Parietal lobe (tissue), 2 donors: ENCODE measurements at places on chromosomes 12 and 14. TPM values are rescaled to one million over a fixed set of nuclear protein-coding genes. Genes with fewer than 3 reads are reported as not detected.

Gene KTN1
- 115 TPM for total RNA-seq

Gene PMCH
- total RNA-seq = not detected

Gene TOMM20L
- total RNA-seq = not detected

Gene PLEK2
- not detected for total RNA-seq

Gene MGST1
- 2.8 TPM for total RNA-seq

Gene LRIG3
- total RNA-seq = 19.1 TPM

Gene ATL1
- total RNA-seq = 85.1 TPM

Gene P3H3
- total RNA-seq = 25.7 TPM

Gene NANOG
- under 0.01 TPM for total RNA-seq

Gene AKAP6
- total RNA-seq = 256 TPM

Gene GPD1
- 23.8 TPM for total RNA-seq

Gene PTPRO
- 283 TPM for total RNA-seq

Gene PLA2G1B
- not detected for total RNA-seq

Gene LRP1-AS
- total RNA-seq = not detected

Gene PRIMA1
- total RNA-seq = not detected

Gene PLD4
- 2.5 TPM for total RNA-seq

Gene DPY19L2
- total RNA-seq = 49.8 TPM

Gene SYNE3
- total RNA-seq = 2.2 TPM

Gene EIF2B1
- 55.7 TPM for total RNA-seq

Gene ABHD12B
- total RNA-seq = not detected

Gene SRSF9
- 93.9 TPM for total RNA-seq

Gene FOXN4
- total RNA-seq = 0.94 TPM

Gene SLC16A7
- total RNA-seq = 38.2 TPM

Gene SLC6A12
- total RNA-seq = 7.8 TPM

Gene PPFIA2
- 338 TPM for total RNA-seq

Gene TAMALIN
- 3.4 TPM for total RNA-seq

Gene FAM181A
- 1.6 TPM for total RNA-seq

Gene PLEKHD1
- total RNA-seq = 0.31 TPM

Gene MSI1
- 15.0 TPM for total RNA-seq

Gene BRI3BP
- 16.9 TPM for total RNA-seq

Gene PTGER2
- not detected for total RNA-seq

Gene HOXC6
- total RNA-seq = not detected

Gene SAMD15
- total RNA-seq = 10.0 TPM

Gene SOX5
- total RNA-seq = 394 TPM

Gene DIO2
- 24.4 TPM for total RNA-seq

Gene STRAP
- total RNA-seq = 58.2 TPM

Gene GPR65
- not detected for total RNA-seq

Gene RIN3
- 2.2 TPM for total RNA-seq

Gene PIK3C2G
- total RNA-seq = 0.31 TPM

Gene OVCH1
- 2.5 TPM for total RNA-seq
